ENCODE measurements at places on chromosomes 12 and 14. TPM values are rescaled to one million over a fixed set of nuclear protein-coding genes. Genes with fewer than 3 reads are reported as not detected.

DNA sequence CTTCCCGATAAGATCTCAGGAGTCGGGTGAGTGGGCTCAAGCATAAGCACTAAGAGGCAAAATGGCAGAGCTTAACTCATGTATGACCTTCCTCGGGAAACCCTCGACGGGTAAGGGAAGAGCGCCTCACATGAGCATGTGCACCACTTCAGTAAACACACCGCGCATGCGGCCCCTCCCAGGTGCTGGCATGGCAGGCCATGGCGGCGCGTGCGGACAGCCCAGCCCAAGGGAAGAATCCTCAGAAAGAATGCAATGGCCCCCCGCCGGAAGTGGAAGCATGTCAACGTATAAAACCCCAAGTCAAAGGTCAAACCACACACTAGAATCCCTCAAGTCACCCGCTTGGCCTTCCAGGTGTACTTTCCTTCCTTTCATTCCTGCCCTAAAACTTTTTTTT, 6.6 kb upstream of the TNFAIP2 start:
- H3K27ac ChIP-seq: no peak overlapping the region
- DNase-seq: no peak
- no peaks in the 10 kb centered on the region for H3K27me3 ChIP-seq
- peaks cover 9% of the 10 kb centered on the region for H3K4me1 ChIP-seq
- no peak overlapping the region for H3K4me3 ChIP-seq

DNA sequence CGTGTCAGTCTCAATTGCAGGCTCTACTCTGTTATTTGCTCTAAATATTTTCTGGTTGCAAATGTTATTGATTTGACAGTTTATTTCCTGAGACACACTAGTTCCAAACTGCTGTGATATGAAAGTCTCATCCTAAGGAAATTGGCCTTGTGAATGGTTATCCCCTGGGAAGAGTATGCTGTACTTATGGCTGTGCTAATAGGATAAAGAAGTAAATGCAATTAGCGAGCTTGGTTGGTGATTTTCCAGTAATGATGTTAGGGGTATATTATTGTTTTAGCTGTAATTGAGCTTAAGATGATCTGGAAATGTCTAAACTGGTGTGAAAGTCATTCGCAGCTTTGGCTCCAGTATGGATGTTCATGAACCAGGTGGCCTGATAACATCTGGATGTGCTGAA, 197.9 kb downstream of the SUDS3 start:
- no peak for DNase-seq
- no peak overlapping the region for H3K27ac ChIP-seq
- no peaks in the 10 kb centered on the region for H3K4me1 ChIP-seq
- H3K36me3 ChIP-seq: peaks cover 26% of the 10 kb centered on the region
- peaks cover 4% of the 10 kb centered on the region for H3K27me3 ChIP-seq

DNA sequence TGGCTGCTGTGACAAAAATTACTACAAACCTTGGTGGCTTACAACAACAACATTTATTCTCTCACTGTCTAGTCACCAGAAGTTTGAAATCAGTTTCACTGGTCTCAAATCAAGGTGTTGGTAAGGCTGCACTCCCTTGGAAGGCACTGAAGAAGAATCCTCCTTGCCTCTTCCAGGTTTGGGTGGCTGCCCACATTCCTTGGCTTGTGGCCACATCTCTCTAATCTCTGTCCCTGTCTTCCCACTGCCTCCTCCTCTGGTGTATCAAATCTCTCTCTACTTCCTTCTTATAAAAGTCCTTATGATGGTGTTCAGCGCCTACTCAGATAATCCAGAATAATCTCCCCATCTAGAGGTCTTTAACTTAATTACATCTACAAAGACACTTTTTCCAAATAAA, 31.0 kb downstream of the PLCZ1 start:
- DNase-seq: no peak
- no peak overlapping the region for H3K27ac ChIP-seq
- H3K4me3 ChIP-seq: no peak overlapping the region
- peaks cover 8% of the 10 kb centered on the region for H3K36me3 ChIP-seq

- DNase-seq: no peak
- H3K4me1 ChIP-seq: peaks cover 15% of the 10 kb centered on the region
- H3K36me3 ChIP-seq: no peaks in the 10 kb centered on the region
- H3K27ac ChIP-seq: no peak overlapping the region
Observed at GRCh38 chr14:84708865-84709264, 821.1 kb upstream of the FLRT2 start.

DNA sequence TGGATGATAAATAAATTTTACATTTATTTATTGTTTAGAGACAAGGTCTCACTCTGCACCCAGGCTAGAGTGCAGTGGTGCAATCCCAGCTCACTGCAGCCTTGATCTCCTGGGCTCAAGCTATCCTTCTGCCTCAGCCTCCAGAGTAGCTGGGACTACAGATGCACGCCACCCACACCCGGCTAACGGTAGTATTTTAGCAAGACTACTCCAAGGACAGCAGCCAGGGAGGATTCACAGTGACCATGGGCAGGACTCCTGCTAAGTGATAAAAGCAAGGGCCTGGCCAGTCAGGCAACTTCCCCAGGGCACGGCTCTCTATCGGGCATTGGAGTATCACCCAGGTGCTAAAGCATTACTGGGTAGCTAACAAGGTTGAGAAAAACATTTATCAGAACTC, 55.4 kb downstream of the ARL6IP4 start:
- no peak overlapping the region for H3K4me3 ChIP-seq
- no peak overlapping the region for H3K27ac ChIP-seq
- no peaks in the 10 kb centered on the region for H3K27me3 ChIP-seq

DNA sequence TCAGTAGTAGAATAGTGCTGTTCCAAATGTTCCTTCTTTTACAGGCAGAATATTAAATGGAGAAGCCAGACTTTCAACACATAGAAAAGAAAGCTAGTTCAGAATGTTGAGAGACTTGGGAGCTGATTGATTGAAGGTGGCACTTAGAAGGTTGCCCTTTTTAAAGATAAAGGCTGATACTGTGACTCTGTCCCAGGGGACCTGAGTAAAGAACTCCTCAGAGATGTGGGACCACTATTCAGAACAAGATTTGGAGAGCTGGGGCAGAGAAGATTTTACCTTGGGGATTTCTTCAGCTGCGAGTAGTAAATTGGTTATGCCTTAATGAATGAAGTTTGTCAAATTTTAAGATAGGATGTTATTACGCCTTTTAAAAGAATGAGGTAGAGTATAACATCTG, 21.4 kb upstream of the BTG1 start:
- H3K27me3 ChIP-seq: no peaks in the 10 kb centered on the region
- H3K36me3 ChIP-seq: no peaks in the 10 kb centered on the region
- no peak overlapping the region for H3K4me3 ChIP-seq
- no peak for DNase-seq
- H3K27ac ChIP-seq: no peak overlapping the region

- H3K27me3 ChIP-seq: peaks cover 10% of the 10 kb centered on the region
- H3K36me3 ChIP-seq: no peaks in the 10 kb centered on the region
- H3K4me1 ChIP-seq: peaks cover 10% of the 10 kb centered on the region
- no peak for DNase-seq
Observed at GRCh38 chr14:21734457-21735074, 60.9 kb upstream of the OR4E1 start.

DNA sequence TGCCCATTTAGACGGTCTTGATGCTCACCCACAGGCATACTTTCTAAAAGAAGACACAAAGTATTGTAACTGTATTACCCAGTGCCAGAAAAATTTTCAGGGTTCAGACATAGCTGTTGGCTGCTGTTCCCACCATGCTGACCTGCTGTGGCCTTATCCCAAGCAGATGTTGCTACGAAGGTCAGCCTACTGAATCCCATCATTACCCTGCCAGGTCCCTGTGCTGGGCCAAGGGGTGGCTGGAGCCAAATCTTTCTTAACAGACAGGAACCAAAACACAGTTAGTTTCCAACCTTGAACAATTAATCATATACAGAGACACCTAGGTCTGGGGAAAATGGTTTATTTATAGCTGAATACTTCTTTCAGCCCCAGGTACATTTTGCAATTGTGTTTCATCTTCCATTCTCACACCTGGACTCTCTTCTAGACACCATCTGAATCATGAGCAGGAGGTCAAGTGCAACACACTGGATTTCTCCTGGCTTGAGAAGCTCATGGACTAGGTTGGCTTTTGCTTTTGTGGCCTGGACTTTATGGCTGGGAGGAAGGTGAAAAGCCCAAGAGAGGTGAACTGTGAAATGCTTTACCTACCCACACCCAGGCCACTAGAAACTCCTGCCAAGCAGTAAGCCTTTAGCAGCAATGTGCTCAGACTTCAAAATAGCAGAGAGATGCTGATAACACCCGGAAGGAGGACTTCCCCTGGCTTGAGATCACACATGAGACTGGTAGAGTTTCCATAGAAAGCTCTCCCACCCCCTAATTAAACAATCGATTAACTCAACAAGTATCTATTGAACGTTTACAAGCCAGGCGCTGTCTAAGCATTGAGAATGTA, 150.1 kb downstream of the SUDS3 start:
- peaks cover 13% of the 10 kb centered on the region for H3K4me1 ChIP-seq
- no peaks in the 10 kb centered on the region for H3K27me3 ChIP-seq
- 0 out of 2 replicates have a peak, but pooled peaks cover 4% of the 10 kb centered on the region for H3K36me3 ChIP-seq
- no peak for DNase-seq

DNA sequence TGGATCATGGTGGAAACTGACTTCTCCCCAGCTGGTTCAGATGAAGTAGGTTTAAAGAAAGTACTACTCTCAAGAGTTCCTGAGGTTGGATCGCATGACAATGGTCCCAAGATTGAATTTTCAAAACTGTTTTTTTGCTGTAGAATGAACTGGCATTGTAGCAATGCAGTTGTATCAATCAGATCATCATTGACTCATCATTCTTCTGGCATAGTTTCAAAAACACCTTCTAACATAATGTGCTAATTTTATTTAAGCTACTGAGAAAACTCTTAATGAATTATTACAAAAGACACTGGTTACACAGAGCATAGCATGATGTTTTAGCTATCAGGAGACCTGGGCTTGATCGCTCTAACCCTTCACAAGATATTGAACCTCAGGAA, 384.5 kb upstream of the DCN start:
- no peaks in the 10 kb centered on the region for H3K36me3 ChIP-seq
- no peak overlapping the region for H3K27ac ChIP-seq
- peaks cover 8% of the 10 kb centered on the region for H3K4me1 ChIP-seq
- no peak for DNase-seq

- H3K4me3 ChIP-seq: no peak overlapping the region
- no peak for DNase-seq
- no peaks in the 10 kb centered on the region for H3K27me3 ChIP-seq
- no peak overlapping the region for H3K27ac ChIP-seq
Observed at GRCh38 chr12:70456953-70457352, 90.9 kb downstream of the KCNMB4 start.

DNA sequence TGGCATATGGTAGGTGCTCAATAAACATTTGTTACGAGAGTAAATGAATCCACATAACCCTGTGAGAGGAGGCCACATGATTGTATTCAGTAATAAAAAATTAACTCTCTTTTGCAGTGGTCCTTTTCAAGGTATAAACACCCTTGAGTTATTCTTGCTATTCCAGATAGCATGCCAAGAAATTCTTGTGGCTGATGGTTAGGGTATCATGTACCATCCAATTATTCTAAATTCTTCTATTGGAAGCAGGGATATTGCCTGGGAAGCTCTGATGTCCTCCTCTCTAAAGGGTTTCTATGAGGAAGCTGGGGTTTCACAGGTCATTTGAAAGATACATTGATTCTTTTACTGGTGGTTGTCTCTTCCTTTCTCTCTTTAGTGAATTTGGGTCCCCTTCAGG, 10.1 kb downstream of the AKAP6 start:
- no peak for DNase-seq
- H3K4me3 ChIP-seq: no peak overlapping the region
- H3K36me3 ChIP-seq: no peaks in the 10 kb centered on the region
- H3K27ac ChIP-seq: no peak overlapping the region
- H3K4me1 ChIP-seq: peaks cover 27% of the 10 kb centered on the region

- H3K36me3 ChIP-seq: peaks cover 29% of the 10 kb centered on the region
- H3K4me3 ChIP-seq: no peak overlapping the region
- H3K4me1 ChIP-seq: no peaks in the 10 kb centered on the region
- DNase-seq: no peak
Observed at GRCh38 chr14:93240678-93241000, 33.6 kb downstream of the UBR7 start.

DNA sequence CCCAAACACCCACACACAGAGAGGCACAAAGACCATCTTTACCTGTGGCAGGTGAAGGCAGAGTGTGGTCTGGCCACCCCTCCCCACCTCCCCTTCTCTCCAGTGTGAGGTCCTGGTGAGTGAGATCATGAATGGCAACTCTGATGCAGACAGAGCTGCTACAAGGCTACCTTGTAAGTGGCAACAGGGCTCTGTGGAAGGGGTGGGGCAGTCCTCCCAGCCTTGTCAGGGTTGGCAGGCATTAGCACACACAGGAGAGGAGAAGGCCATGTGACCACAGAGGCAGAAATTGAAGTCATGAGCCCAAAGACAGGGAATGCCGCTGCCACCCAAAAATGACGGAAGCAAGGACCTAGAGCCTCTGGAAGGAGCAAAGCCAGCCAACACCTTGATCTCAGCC, 30.7 kb downstream of the VWF start:
- H3K4me1 ChIP-seq: peaks cover 18% of the 10 kb centered on the region
- no peak overlapping the region for H3K4me3 ChIP-seq
- H3K27me3 ChIP-seq: peaks cover 21% of the 10 kb centered on the region
- no peak for DNase-seq
- H3K36me3 ChIP-seq: peaks cover 2% of the 10 kb centered on the region

Gene CLEC1B
- not detected for total RNA-seq

Gene MIPOL1
- total RNA-seq: 12.3 TPM

Gene SERPINA9
- not detected for total RNA-seq

Gene OTOGL
- total RNA-seq: 0.39 TPM

Gene FAM222A
- total RNA-seq: 1.3 TPM

Gene KLHL28
- 8.7 TPM for total RNA-seq

Gene MANSC1
- 10.6 TPM for total RNA-seq

Gene BICDL1
- total RNA-seq: 23.1 TPM

Gene IQSEC3
- total RNA-seq: 2.2 TPM

Gene CPM
- total RNA-seq: 0.66 TPM

Gene RBP5
- 5.4 TPM for total RNA-seq

Gene LALBA
- not detected for total RNA-seq

Gene TMEM179
- total RNA-seq: 3.6 TPM

Gene KLRC2
- not detected for total RNA-seq

Gene SLC17A8
- total RNA-seq: 0.26 TPM

Gene EIF2S3B
- total RNA-seq: 1.0 TPM

Gene KCNK10
- 0.53 TPM for total RNA-seq

Gene KLRC3
- not detected for total RNA-seq

All from WTC11 (cell line).